T-helper 1 cell (primary cell): ENCODE measurements at places on chromosomes 5 and 9.

DNA sequence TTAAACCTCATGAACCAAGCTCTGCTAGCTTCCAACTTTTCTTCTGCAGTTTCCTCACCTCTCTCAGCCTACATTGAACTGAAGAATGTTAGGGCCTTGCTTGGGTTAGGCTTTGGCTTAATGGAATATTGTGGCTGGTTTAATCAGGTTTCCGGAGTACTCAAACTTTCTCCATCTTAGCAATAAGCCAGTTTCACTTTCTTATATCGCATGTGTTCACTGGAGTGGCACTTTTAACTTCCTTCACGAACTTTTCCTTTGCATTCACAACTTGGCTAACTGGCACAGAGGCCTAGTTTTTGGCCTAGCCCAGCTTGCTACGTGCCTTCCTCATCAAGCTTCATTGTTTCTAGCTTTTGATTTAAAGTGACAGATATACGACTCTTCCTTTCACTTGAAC is 81.0 kb upstream of the MAST4 start:
- DNase-seq = no peak

DNA sequence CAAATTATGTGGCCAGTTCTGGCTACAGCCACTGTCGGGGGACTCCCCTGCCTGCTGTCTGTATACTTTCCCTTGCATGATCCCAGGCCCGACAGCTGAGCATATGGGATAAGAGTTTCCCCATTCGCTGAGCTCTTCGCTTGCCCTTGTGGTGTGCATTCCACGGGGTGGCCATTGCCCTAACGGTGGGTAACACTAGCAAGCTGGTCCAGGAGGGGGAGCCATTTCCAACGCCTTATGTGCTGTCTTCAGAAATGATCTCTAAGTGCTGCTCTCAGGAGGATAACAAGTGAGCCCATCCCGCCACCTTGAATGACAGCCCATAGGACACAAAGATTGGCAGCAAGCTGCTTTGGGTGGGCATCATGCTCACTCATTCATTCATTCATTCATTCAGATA is 190.9 kb downstream of the FSTL4 start:
- no peak for DNase-seq

DNA sequence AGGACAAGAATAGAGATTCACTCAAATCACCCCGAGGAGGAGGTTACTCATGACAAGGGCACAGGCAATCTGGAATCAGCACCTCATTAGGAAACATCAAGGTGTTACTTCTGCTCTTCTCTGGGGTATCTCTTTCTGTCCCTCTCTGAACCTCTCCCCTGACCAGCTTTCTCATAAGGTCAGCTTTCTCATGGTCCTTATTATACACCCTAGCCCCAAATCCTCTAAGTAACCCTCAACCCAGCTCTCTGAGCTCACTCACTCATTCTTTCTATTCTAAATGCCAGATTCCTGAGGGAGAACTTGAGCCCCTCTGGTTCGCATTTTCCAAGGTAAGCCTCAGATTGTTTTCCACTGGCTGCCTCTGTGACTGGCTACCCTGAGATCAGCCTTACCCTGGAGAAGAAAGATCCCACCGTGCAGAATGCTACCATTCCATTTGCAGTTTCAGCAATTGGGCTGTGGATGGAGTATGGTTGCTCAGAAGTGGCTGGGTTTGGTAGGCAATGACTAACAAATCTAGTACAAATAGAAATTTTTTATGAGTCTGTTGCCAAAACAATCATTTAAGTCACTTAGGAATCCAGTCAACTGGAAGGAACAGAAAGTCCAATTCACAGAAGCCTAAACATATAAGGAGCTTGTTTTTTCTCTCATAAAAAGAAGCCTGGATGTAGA is 9.0 kb upstream of the TIMD4 start:
- DNase-seq = no peak

DNA sequence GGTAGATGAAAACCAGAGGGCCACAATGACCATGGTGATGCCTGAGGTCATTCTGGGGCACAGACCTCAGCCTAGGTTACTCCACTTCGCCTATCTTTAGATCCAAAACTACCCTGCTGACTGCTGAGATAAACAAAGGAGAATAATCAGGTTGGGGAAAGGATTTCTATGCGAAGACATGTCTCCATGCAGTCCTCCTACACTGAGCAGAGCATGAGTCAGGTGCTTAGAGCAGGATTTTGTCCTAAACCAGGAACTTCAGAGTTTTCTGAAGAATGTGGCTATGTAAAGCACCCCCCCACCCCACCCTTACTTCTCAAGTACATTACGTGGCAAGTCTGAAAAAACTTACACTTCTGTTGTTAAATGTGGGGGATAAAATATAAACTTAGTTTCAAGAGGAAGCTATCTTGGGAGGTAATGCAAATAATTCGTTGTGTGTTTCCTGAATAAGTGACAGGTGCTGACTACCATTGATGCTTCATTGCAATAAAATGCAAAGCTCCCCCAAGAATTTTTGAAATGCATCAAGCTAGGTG is 19.4 kb downstream of the PDCD1LG2 start:
- no peak for DNase-seq

DNA sequence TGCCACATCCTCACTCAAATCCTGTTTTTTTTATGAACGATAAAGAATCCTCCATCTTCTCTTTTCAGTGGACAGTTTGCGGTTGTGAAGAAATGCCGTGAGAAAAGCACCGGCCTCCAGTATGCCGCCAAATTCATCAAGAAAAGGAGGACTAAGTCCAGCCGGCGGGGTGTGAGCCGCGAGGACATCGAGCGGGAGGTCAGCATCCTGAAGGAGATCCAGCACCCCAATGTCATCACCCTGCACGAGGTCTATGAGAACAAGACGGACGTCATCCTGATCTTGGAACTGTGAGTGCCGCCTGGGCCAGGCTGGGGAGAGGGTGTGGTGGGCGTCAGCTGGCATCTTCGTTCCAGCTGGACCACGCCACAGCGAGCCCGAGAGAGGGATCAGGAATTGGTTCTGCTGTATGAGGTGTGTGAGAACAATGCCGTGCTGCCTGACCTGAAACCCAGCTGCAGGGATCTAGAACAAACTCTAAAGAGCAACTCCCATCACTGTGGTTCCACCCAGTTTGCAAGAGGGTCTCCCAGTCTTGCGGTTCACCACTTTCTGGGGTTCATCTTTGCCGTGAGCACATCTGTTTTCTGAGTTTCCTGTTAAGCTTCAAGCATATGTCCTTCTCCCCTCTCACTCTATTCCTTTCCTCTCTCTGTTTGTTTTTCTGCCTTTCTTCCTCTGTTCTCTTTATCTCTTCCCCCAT is 107.4 kb downstream of the DAPK1 start:
- no peak for DNase-seq

DNA sequence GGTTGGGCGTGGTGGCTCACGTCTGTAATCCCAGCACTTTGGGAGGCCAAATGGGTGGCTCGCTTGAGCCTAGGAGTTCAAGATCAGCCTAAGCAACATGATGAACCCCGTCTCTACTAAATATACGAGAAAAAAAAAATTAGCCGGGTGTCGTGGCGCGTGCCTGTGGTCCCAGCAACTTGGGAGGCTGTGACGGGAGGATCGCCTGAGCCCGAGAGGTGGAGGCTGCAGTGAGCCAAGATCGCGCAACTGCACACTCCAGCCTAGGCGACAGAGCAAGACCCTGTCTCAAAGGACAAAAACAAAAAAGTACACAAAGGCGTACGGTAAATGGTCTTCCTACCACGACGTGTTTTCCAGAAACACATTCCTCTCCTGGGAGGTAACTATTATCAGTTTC is 538 bp upstream of the BDP1 start:
- DNase-seq = no peak

GRCh38 chr9:74770508-74771261 is 117.0 kb downstream of the TRPM6 start:
- peak; percentile 24 for DNase-seq

GRCh38 chr9:886886-887285 is 45.4 kb downstream of the DMRT1 start:
- DNase-seq = no peak

GRCh38 chr5:44952376-44952775 is 143.6 kb downstream of the MRPS30 start:
- DNase-seq = no peak

- no peak for DNase-seq
Measured at GRCh38 chr9:119091074-119091473, 278.2 kb downstream of the BRINP1 start.

GRCh38 chr5:139061274-139061673 is 136.9 kb downstream of the SIL1 start:
- DNase-seq = no peak

DNA sequence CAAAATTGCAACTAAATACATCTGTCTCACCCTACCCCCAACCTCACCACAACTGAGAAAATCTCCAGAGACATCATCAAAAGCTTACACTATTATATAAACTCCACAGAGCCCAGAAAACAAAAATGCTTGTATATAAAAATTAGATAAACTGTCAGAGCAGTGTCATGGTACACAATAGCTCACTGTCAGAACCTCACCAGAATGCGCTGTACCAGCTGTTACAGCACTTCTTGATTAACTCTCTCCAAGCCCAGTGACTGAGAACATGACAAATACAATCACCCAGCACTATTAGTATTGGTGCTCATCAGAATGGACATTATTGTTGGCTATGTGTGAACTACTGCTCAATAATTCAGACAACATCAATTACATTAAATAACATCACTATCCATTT is 65.7 kb downstream of the ZDHHC21 start:
- no peak for DNase-seq

- no peak for DNase-seq
Measured at GRCh38 chr9:121966706-121967105, 126.4 kb downstream of the TTLL11 start.

DNA sequence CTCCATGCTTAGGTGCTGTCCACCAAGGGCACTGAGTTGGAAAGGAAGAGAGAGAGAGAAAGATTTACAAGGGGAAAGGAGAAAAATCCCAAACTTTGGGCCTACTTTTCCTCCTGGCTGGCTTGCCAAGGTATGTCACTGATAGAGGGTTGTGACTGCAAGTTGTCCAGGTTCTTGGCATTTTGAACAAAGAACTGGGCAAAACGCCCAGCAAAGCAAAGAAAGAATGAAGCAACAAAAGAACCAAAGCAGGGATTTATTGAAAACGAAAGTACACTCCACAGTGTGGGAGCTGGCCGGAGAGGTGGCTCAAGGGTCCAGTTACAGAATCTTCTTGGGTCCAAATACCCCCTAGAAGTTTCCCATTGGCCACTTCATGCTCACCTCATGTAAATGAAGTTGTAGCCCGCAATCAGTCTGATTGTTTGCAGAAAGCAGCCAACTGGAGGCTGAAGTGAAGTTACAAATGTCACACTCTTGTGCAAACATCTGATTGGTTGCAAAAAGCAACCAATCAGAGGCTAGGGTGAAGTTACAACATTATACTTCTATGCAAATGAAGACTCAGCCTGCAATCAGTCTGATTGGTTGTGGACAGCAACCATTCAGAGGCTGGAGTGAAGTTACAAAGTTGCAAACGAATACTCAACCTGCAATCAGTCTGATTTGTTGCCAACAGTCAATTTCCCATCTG is 263.5 kb downstream of the YTHDC2 start:
- DNase-seq = no peak

DNA sequence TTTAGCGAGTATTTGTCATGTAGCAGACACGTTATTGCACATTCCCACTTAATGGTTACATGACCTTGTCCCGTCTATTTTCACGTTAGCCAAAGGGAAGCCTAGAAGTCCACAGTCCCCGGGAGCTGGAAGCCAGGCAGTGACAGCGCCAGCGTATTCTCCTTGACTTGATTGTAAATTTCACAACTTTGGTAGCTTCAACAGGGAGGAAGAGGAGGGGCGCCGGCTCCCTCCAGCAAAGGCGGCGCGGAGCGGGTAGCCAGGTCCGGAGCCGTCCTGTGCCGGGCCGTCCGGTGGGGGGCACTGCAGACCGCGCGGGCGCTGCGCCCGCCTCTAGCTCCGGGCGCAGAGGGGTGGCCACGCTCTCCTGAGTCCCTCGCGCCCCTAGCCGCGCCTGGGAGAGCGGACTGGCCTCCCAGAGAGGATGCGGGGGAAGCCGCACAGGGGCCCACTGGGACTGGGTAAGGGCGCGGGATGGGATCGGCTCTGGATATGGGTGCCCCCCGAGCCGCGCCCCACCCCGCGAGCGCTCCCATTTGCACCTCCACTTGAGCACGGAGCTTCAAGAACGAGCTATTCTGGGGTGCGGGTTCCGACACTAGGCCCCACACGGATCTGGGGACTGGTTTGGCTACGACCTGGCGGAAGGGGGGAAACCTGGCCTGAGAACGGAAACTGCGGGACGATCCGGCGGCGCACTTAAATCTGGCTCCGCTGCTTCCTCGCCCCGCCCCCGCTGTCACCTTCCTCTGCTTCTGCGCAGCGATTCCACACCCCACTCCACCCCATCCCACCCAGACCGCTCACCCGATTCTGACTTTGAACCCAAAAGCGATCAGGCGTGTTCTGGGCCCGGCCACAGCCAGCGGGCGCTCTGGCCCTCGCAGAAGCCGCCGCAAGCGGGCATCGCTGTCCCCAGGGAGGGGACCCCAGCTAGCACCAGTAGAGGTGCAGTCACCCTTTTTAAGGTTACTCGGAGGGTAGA is 23.8 kb downstream of the KLF4 start:
- no peak for DNase-seq

GRCh38 chr9:20207176-20207575 is 415.1 kb downstream of the MLLT3 start:
- no peak for DNase-seq

GRCh38 chr9:80040457-80040856 is 468.7 kb downstream of the TLE4 start:
- DNase-seq = no peak

DNA sequence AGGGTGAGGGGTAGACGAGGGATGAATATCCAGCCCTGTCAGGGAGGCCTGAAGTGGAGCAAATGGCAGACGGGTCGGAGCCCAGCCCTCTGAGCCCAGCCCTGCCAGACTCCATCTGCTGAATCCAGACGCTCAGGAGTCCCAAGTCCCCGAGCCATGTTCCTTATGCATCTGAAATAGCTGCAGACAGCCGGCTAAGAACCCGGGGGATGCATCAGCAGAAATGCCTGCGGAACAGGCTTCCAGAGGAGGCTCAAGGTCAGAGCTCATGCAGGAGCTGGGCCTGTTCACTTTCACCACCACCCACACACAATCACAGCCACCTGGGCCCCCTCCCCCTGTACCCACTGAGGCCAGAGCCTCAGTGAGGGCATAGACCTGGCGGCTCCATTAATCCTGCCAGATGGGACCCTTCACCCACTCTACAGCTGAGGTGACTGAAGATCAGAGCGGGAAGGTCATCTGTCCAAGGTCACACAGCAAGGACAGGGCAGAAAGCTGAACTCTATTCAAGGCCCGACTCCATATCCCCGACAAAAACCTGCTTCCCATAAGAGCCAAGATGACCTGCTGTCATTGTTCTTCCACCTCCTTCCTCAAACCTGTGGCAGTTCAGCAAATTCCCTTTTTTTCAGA is 24.4 kb upstream of the AKNA start:
- no peak for DNase-seq
